Stimulated activated CD4-positive, alpha-beta T cell treated with anti-CD3 and anti-CD28 coated beads, Interleukin-2, amount 100 ng/mL, for 48 hours (primary cell): ENCODE measurements at places on chromosomes 2 and 18.

- DNase-seq: no peak
These were observed 75.2 kb upstream of the CTNNA2 start for GRCh38 chr2:79437433-79438267.

GRCh38 chr2:42116195-42117181 lies 52.7 kb upstream of the EML4 start:
- no peak for DNase-seq

DNA sequence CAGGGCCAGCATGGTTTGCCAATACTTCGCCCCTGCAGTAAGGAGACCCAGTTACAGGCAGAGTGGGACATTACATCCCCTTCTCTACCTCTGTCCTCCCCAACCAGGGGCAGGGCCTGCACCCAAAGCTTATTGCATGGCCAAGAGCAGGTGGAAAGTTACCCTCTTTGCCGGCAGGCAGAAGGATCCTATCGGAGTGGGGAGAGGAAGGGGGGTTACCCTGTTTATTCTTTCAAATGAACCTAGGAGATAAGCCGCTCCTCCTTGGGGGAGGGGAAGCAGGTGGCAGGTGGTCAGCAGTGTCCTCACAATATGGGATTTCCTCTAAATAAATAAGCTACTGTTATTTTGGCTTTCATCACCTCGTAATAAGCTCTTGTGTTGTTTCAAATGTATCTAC lies 53.9 kb downstream of the SPATS2L start:
- DNase-seq: no peak

- no peak for DNase-seq
These were observed 26.8 kb upstream of the SCRN3 start for GRCh38 chr2:174368691-174369090.

DNA sequence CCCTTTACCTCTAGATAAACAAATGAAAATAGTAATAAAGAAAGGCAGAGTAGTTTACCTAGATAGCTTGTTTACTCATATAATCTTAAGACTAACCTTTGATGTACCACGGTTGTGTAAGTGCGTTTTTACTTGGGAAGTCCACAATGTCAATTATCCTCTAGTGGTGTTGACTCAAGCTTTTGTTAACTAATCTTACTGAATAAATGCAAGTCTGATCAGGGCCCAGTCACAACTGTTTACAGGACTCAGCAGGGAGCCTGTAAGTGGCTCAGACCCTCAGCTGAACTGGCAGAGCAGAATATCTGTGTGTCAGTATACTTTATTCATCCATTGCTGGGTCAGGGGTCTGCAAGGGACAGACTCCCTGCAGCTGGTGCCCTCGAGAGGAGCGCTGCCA lies 98.1 kb upstream of the ACAA2 start:
- DNase-seq: no peak

DNA sequence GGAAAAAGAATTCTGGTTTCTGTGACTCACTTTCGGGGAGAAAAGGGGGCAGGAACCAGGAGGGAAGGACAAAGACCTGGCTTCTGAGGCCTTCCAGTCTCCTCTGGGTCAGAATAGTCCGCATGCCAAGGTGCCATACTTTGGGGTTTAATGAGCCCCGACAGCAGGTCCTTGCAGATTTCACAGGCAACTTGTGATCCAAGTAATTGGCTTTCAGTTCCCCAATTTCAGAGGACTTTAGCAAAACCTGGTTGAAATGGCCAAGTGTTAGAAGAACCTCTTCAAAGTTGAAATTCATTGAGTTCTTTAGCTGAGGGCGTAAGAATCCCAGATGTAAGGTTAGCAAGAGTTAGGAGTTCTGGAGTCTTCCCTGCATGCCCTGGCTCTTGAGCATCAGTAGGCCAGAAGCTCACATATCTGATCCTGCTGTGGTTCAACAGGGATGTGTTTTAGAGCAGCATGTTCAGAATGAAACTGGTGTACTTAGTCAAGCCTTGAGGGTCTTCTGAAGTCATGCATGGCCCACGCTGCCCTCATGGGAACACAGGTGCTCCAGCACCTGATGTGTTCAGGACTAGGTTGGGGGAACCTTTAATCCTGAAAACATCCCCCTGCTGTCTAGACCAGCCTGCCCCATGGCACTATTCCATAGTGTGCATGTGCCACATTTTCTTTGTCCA lies 143.0 kb downstream of the NUP35 start:
- no peak for DNase-seq

DNA sequence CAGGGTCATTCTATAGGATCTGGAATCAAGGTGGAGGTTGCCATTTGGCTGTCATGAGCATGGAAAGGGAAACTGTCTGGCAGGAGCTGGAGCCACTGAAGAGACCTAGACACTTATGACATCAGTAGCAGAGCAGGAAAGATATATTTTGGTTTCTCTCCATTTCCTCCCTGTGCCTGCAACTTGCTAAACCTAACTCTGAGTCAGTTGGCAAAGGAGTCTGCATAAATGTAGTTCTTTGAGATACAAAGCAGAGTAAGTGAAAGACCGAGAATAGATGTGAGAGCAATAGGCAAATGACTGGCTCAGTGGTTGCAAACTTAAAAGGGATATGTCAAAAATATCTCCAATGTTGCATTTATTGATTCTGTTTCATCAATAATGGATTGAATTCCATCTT lies 757.7 kb downstream of the KCNJ3 start:
- DNase-seq: no peak

- DNase-seq: no peak
These were observed 266.8 kb downstream of the MYCN start for GRCh38 chr2:16207151-16207550.
